ENCODE measurements at places on chromosomes 7 and 10.

GRCh38 chr7:726854-727103 is 280 bp downstream of the DNAAF5 start:
- no peak for DNase-seq

GRCh38 chr7:139118805-139119485 is 9.4 kb upstream of the ZC3HAV1 start:
- no peak for DNase-seq

- no peak for DNase-seq
Measured at GRCh38 chr10:68696018-68696417, 25.0 kb upstream of the CCAR1 start.

DNA sequence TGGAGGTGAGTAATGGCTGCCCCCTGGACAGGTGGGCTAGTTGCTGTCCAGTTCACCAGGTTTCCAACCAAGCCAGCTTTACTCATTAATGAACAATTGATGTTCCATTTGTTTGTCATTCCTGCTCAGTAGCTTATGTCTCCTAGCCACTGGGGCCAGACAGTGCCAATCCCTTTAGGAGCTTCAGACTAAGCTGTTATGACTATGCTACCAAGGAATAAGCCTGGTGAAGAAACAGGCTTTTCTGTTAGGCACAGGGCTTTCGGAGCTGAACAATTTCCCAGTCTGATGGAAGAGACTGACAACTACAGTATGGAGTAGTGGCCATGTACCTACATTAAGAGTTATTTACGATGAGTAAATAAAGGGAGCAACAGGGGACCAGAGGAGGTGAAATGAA is 2.1 kb upstream of the FMC1 start:
- no peak for DNase-seq

DNA sequence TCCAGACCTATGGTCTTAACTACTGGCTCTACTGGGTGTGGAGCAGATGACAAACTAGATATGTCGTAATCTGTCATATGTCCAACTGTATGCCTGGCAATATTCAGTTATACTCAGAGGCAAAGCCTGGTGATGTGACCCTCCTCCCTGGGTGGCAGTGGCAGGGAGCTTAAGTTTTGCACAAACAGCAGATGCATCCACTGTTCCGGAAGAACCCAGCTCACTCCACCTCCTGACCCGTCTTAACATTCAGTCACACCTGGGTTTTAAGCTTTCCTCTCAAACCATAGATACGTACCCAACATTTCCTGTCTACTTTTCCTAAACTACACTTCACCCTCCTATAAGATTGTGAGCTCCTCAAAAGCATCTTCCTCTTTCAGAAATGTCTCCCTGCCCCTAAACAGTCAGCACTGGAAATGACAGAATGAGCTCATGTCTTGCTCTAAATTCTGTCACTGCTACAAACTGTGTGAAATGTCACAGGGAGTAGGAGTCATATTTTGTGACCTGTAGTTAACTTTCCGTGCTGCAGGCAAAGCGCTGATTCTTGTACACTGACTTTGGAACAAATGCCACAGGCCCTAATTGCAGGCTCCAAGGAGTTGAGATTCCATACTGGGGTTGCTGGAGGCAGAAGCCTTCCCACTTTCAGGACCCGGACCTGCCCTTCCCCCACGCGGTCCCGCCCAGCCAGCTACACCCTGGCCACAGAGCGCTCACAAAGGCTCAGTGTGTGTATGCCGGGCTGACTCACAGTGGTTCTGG is 23.9 kb downstream of the SCD start:
- peak; percentile 56 for DNase-seq

DNA sequence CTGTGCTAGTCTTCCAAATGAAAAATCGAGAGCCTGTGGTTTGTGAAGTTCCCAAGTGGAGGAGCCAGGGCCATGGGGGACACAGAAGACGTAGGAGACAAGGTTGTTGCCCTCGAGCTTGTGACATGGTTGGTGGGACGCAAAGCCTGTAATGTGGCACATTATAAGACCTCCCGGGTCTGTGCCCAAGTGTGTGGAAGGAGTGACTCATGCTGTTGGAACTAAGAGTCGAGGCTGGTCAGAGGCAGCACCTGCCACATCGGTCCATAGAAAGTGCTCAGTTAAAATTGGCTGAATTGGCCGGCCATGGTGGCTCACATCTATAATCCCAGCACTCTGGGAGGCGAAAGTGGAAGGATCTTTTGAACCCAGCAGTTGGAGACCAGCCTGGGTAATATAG is 27.0 kb upstream of the PODXL start:
- DNase-seq, result no peak

DNA sequence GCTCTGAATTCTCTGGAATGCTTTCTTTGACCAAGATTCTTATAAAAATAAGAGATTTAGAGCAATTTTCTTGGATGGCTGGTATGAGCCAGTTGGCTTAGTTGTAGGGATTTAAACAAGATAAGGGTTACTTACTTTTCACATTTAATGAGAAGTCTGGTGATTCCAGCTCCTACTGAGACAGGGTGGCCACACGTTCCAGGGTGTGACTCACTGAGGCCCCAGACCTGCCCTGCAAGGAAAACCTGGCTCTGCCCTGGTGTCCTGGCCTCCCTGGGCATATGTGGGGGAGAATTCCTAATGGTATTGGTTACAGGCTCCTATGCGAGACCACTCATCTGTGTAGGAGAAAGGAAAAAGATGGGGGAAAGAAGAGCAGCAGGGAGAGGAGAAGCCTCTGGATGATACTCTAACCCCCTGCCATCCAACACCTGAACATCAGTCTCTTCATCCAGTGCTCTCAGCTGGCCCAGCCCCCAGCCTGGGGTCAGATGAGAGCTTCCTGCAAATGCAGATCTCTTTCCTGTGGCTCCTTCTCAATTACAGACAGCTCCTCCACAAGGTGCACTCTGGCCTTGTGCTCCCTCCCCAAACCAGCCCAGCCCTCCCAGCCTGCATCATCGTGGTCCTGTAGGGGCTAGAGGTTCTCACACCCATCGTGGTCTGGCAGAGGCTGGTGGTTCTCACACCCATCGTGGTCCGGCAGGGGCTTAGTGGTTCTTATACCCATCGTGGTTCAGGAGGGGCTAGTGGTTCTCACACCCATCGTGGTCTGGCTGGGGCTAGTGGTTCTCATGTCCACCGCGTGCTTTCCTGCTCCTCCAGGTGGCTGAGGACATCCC is 139.9 kb downstream of the EGFR start:
- no peak for DNase-seq

GRCh38 chr7:28176174-28176573 is 4.4 kb downstream of the JAZF1 start:
- DNase-seq, result no peak
